ENCODE measurements at places on chromosomes 5 and 9.

DNA sequence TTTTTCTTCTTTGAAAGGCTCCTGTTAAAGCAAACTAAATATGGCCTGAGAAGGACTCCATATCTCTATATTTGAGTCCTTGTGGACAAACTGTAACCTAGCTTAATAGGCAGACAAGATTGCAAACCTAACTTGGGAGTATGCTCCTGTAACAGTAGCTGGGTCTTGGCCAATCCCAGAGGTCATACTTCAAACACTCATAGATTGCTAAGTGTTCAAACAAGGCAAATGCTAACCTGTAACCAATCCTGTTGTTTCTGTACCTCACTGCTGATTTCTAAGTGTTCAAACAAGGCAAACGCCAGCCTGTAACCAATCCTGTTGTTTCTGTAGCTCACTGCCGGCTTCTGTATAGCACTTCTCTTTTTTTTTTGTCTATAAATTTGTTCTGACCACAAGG is 50.6 kb upstream of the CLK4 start:
- no peak for DNase-seq

- DNase-seq, result no peak
These were observed 492.2 kb upstream of the ARRDC3 start for GRCh38 chr5:91875196-91875779.

DNA sequence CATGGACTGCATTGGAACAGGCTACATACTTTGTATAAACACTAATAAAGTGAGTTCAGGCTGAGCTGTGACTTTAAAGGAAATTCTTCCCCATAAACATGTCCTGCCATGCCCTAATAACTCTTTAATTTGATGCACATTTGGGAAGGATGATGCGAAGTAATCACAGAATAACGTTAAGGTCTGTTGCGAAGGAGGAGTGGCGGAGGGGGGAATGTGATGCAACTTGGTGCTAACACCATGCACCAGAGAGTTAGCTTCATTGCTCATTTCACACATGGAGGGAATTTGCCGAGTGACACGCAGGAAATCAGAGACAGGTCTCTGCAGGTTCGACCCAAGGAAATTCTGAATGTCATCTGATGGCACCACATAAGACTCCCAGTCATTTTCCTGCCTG is 32.9 kb downstream of the SLIT3 start:
- DNase-seq, result no peak

- DNase-seq, result no peak
These were observed 17.7 kb downstream of the MARVELD2 start for GRCh38 chr5:69432412-69433206.

DNA sequence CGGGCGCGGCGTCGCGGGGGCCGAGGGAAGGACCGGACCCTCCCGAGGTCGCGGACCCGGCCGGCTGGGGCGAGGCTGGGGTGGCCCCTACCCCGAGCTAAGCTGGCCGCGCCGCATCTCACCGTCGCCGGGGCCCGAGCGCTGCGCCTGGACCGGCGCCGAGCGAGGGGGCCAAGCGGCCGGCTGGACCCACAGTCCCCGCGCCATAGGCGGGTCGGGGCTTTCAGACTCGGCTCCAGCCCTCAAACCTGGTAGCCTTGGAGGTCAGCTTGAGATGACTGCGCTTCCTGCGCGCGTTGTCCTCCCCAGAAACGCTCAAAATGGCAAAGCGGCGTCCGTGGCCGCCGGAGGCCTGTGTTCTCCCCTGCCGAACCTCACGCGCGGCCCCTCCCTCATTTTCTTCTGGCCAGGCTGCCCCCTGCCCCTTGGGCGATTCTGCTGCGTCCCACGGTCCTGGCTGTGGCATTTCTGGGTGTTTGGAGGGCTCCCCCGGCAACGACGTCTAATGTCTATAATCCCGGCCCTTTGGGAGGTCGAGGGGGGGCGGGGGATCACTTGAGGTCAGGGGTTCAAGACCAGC is 8.7 kb upstream of the GRIN1 start:
- DNase-seq, result no peak

DNA sequence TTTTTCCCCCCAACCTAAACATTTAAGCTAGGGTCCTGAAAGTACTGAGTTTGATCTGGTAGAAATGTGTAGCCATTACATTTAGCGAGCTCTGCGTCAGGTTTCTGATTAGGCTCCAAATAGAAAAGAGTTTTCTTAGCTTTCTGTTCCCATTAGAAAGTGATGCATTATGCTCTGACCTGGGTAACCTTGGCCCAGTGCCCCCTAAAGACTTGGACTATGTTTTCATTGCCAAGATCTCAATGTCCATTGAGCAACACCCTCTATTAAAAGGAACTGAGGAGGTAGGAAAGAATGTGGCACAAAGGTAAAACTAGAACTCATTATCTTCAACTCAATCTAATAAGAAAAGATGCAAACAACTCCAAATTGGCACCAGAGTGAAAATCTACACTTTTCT is 358.9 kb upstream of the PCSK5 start:
- no peak for DNase-seq

- DNase-seq, result no peak
These were observed 399 bp upstream of the FBN2 start for GRCh38 chr5:128538250-128539037.
